ENCODE measurements at places on chromosomes 6 and 20.

DNA sequence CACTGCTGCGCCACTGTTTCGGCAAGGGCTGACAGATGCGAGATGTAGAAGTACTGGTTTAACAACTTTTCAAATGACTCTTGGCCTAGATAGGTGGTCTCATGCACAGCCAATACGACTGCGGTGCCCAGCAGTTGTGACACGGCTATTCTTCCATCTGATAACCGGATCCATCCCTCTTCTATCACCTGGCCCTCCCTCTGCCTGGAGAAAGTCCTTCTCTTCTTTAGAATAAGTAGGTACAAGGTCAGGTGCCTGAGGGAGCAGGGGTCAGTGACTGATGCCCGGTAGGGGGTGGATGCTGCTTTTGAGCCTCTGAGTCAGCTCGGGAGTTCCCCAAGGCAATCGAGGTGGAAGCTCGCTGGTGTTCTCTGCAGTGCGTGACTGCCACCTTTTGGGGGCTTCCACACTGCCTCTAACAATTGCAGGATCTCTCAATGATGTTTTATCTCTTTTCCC lies 166.8 kb upstream of the GRIK2 start:
- DNase-seq, result no peak

DNA sequence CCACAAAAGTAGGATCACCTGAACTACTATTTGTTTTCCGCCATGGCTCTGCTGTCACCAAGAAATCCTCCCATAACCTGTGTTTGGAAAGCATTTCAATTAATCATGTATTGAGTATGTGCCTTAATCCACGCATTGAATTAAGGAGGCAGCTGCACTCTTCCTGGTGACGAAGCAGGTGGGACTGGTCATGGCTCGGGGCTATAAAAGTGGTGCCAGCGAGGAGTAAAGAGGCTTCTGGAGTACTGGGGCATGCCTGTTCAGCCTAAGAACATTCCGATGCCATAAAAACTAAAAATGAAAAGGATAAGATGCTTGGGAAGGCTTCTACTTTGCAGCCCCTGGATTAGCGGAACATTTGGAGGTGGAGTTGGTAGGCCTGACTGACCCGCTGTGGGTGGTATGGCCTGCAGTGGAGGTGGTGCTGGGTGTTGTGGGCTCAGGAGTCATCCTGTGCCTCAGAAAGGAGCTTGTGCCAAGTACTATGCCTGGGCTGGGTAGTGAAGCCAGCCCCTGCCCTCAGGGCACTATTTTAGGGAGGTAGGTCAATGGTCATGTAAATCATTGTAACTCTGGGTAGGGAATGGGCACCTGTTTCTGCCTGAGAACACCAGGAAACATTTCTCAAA lies 110.5 kb downstream of the B3GAT2 start:
- DNase-seq, result no peak

DNA sequence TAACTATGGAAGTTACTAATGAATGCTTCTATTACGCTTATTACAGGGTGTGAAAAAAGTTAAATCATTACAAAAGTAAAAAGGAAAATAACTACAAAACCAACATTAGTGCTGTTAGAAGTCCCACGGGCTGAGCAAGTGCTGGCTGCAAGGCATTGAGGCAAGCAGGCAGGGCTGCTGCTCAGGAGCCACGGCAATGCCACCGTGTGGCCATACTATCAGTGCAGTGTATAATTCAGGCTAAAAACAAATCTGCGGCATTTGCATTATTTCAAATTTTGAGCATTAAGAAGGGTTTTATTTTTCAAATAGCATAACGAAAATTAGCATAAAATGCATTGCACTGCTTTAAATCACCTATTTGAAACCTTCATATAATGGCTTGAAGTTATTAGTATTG lies 17.1 kb downstream of the IFNGR1 start:
- DNase-seq, result no peak

DNA sequence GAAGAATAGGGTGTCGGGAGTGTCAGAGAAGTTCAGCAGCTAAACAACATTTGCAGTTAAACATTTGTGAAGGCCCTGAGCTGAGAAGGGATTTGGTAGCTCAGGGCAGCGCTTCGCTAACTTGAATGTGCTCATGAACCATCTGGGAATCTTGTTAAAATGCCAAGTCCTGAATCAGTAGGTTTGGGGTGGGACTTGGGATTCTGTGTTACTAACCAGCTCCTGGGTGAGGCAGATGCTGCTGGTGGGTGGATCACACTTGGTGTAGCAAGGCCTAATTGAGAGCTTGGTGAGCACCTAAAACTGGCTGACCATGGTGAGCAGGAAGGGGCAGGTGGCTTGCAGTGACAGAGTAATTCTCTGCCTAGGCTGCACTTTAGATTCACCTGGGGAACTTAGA lies 5.9 kb downstream of the PTPRA start:
- no peak for DNase-seq

GRCh38 chr20:32522526-32522775 lies 62.7 kb downstream of the NOL4L start:
- DNase-seq, result no peak

GRCh38 chr20:38472513-38473366 lies at the start of gene RALGAPB:
Gene RALGAPB, plus strand, starts transcription at chr20:38472843. Its CDS starts 15,590 bp downstream, at chr20:38488433.
- peak; percentile 91 for DNase-seq

GRCh38 chr20:45920462-45921336 lies 8.7 kb upstream of the PLTP start:
- no peak for DNase-seq

DNA sequence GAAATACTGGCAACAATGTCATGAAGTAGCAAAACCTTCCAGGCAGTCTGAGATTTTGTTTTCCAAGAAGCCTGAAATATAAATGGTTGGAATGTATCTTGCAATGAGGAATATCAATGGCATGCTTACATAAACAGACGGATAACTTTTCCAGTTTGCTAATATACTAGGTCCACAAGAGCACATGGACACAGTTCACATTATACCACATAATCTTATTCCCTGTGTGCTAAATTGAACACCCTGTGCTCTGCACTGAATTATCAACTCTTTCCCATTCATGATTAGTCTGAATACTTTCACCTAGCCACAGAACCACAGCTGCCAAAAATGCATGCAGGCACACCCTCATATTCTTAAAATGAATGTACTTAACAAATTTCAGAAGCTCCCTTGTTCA lies 274.3 kb downstream of the COL12A1 start:
- no peak for DNase-seq

GRCh38 chr20:36210436-36211021 lies 25.7 kb upstream of the AAR2 start:
- DNase-seq, result no peak

DNA sequence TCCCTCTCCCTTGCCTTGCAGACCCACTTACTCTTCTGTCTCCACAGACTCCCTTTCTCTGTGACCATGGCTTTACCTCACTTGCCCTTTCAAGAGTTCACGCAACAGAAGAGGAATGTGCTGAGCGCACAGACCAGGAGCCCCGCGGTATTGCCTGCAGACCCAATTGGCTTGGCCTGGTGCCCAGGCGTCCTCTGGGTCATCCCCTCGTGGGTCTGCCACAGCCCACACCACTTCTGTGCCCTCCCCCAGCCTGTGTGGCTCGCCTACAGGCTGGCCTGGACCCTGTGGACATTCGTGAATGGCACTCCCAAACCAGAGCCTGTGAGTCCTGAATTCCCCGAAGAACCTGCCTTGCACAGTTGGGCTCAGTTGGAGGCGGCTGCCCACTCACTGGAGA lies 15.3 kb upstream of the NINL start:
- no peak for DNase-seq

DNA sequence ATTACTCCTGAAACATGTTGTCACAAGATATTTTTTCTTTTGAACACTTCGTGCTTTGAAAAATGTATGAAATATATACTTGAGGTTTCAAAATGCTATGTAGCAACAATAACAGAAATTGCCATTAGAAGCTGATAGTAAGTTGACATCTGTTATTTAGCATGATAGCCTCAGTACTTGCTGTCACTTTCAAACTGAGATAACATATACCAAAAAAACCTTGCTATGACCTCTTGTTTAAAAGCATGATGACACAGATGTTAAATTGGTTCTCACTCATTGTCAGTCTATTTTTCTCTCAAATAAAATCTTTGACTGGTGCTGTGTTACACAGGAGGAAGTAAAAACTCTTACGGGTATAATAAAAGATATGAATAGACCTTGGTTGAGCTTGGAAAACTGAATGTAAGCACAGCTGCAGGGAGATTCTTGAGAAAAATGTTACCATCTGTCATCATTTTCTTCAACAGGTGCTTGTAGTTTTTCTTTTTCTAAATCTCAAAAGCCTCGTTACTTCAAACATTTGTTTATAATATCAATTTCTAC lies 18.6 kb downstream of the MOXD1 start:
- no peak for DNase-seq

DNA sequence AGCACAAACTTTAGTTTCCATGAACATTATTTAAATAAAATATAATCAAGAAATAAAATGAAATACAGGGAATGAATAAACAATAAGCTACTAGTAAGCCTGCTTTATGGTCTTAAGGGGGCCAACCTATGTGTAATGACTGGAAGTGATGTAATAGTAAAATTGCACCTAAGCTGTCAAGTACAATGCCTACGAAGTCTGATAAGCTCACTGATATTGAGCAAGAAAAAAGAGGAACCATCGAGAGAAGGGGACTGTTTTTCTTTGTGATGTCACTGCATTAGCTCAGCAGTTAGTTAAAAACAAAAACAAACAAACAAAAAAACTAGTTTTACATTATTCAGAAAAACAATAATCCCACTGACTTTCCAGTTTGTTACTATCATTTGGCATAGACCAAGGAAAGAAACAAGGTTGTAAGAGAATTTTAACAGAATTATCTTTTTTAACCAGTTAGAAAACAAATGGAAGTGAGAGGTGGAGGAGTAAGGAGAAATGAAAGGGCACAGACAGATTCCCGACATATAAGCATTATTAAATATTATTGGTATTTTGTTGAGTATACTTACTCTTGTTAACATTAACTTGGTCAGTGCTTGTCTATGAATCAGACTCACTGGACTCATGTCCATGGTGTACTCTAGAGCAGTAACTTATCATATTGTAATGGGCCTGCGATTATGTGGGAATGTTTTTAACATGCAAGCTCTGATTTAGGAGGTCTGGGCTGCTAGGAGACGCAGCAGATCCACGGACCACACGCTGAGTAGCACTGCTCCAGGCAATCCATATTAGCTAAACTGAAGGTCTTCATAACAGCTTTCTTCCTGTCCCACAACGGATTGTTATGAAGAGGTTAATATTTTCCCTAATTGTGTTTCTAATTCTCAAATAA lies 99.6 kb upstream of the HMGCLL1 start:
- DNase-seq, result no peak

DNA sequence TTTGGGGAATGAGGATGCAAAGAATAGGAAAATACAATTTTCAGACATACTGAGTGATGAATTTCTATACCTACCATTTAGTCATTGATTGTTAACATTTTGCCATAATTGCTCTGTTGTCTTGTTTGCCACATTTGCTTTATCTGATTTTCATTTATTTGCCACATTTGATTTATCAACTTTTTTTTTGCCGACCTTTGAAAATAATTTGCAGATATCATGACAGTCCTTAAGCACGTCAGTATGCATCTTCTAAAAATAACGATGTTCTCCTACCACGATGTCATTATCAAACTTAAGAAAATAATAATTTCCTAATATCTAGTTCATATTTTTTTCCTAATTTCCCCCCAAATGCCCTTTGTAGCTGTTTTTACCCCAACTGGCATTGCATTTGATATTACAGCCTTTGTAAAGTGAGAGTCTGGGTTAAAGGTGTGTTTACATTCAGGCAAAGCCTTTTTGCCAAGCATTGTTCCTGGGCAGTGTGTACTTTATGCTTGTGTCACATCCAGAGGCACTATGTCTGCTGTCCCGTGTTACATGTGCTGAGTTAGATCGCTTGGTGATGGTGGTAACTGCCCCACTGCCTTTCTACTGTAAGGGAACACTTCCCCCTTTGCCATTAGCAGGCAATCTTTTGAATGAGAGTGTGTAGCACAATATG lies 26.4 kb downstream of the SEC23B start:
- no peak for DNase-seq

GRCh38 chr6:16450821-16451220 lies 212.4 kb downstream of the GMPR start:
- no peak for DNase-seq

DNA sequence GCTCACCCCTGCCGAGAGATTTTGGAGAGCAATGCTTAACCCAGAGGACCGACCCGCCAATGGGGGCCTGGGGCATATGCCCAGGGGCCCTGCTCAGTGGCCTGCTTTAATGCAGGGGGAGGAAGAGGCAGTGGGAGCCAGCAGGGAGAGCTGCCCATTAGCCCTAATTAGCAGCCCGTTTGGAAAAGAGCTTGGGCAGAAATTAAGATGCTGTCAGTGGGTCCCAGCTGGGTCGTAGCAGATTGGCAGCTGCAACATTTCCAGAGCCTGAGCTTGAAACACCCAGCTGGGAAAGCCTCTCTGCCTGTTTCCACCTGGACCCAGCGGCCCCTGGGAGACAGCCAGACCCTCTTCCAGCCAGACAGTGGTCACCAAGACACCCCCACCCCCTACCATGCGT lies 39.5 kb downstream of the CD40 start:
- DNase-seq, result no peak

All from HuH-7.5 (cell line).